ENCODE measurements at places on chromosomes 2 and 18. TPM values are rescaled to one million over a fixed set of nuclear protein-coding genes. Genes with fewer than 3 reads are reported as not detected.

Gene RALBP1
- 38.4 TPM for polyA plus RNA-seq

GRCh38 chr2:113178891-113179290 lies 5.1 kb downstream of the PSD4 start:
- H3K27ac ChIP-seq, result peak overlapping the region; percentile 51
- H3K36me3 ChIP-seq, result peaks cover 42% of the 10 kb centered on the region
- peak; percentile 35 for DNase-seq
- H3K27me3 ChIP-seq, result no peaks in the 10 kb centered on the region
- H3K4me1 ChIP-seq, result peaks cover 89% of the 10 kb centered on the region
- H3K4me3 ChIP-seq, result peak overlapping the region; percentile 43

DNA sequence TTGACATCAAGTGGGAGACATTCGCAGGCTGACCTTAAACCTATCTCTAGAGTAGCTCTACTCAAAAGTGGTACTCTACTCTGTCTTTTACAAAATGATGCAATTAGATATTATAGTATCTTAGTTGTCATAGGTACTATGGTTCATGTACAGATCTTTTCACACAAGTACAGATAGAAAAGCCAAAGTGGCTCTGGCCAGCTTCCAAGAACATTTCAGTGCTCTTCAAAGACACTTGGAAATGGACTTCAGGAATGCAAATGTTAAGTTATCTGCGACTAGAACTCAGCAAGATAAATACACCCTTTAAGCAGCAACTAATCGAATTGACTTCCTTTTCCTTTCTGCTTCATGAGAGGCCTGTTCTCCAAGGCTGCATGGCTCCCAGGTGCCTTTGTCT lies 718.7 kb upstream of the FAM98A start:
- DNase-seq, result no peak
- H3K36me3 ChIP-seq, result no peaks in the 10 kb centered on the region
- no peak overlapping the region for H3K4me3 ChIP-seq
- no peaks in the 10 kb centered on the region for H3K4me1 ChIP-seq
- H3K27me3 ChIP-seq, result no peaks in the 10 kb centered on the region
- H3K27ac ChIP-seq, result no peak overlapping the region

- no peaks in the 10 kb centered on the region for H3K36me3 ChIP-seq
- H3K4me1 ChIP-seq, result no peaks in the 10 kb centered on the region
- no peaks in the 10 kb centered on the region for H3K27me3 ChIP-seq
- H3K4me3 ChIP-seq, result no peak overlapping the region
- no peak for DNase-seq
These were observed 141.5 kb upstream of the FIGN start for GRCh38 chr2:163877316-163877715.

DNA sequence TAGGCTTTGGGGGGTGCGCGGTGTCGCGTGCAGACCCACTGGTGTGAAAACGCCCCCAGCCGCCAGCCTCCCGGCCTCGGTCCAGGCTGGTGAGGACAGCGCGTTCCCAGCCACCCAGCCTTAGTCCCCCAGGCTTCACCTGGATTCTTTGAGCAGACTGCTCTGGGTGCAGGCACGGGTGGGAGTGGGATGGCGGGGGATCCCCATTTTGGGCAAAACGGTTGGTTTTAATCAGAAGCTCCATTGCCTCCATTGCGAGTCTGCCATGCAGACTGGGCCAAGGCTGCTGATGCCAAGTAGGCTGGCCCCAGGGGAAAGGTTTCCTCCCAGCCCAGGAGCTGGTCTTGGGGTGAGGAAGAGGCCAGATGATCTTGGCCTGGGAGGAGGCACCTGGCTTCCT lies 445 bp downstream of the MLPH start:
- H3K4me3 ChIP-seq, result no peak overlapping the region
- DNase-seq, result no peak
- H3K27ac ChIP-seq, result no peak overlapping the region
- H3K36me3 ChIP-seq, result no peaks in the 10 kb centered on the region

DNA sequence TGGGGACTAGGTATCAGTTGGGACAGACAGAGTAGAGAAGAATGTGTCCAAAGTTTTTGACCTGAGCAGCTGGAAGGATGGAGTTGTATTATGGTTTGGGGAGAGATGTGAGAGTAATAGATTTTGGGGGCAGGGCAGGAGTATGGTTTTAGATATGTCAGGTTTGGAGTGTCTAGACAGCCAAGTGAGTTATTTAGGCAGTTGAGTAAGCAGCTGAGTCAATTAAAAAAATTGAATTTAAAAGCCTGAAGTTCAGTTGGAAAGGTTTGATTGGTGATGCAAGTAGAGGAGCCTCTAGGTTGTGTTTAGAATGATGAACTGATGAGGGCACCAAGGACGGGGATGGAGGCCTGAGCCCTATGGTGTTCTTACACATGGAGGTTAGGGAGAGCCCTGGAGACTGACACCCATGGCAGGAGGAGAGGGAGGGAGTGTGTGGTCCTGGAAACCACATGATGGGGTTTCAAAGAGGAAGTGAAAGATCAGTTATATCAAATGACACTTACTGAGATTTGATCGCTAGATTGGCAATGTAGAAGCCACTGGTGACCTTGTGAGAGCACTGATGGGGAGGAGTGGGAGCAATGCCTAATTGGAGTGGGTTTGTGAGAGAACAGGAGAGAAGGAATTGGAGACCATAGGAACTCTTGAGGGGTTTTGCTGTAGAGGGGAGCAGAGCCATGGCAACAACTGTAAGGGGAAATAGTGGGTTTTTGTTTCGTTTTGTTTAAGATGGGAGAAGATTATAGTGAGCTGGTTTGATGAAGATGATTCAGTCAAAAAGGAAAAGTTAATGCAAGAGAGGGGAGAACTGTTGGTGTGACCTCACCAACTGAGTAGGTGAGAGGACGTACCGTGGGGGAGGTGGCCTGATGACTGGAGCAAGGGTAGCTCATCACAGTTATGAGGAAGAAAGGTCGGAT lies 10.3 kb downstream of the ITGA6 start:
- H3K36me3 ChIP-seq, result no peaks in the 10 kb centered on the region
- peak overlapping the region; percentile 72 for H3K27ac ChIP-seq
- no peaks in the 10 kb centered on the region for H3K27me3 ChIP-seq

All from CD4-positive, CD25-positive, alpha-beta regulatory T cell (primary cell).